ENCODE measurements at places on chromosomes 3 and 15.

DNA sequence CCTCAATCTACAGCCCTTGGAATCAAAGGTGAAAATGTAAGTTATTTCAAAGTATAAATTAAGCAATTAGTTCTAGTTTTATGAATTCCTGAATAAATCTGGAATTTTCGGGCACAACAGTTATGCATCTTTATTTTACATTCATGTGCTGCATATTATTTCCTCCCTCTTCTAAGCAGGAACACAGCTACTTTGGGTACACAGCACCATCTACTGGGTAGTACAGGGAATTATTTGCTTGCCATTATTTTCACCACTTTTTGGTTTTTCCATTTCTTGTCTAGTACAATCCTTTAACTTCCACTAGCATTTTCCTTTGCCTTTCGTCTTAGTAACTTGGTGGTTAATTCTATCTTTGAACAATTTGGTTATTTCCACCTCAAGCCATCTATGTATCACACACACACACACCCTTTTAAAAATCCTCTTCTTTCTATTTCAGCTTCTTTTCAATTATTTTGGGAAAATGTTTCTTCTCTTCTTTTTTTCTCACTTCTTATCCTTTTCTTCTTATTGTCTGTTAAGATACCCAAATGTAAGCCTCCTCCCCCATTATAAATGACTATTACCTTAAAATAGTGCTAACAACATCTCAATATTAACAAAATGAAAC, 451.0 kb downstream of the MFSD1 start:
- peak; percentile 50 for DNase-seq

GRCh38 chr3:16595778-16596177, 9.4 kb downstream of the DAZL start:
- DNase-seq: no peak

DNA sequence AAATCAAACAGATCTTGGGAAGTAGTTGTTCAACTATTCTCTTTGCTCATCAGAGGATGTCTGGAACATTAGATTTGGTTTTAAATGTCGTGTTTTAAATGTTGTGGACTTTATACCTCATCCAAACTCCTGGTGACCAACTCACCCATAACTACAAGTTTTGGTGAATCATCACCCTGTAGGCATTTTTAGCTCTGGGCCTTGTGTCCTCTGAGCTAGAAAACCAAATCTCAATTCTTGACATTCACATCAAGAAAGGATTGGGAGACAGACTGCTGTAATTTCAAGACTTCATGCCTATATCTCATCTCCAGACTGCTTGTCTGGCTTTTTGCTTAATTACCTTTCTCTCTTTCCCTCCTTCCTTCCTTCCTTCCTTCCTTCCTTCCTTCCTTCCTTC, 228.5 kb upstream of the ROBO2 start:
- DNase-seq: no peak

DNA sequence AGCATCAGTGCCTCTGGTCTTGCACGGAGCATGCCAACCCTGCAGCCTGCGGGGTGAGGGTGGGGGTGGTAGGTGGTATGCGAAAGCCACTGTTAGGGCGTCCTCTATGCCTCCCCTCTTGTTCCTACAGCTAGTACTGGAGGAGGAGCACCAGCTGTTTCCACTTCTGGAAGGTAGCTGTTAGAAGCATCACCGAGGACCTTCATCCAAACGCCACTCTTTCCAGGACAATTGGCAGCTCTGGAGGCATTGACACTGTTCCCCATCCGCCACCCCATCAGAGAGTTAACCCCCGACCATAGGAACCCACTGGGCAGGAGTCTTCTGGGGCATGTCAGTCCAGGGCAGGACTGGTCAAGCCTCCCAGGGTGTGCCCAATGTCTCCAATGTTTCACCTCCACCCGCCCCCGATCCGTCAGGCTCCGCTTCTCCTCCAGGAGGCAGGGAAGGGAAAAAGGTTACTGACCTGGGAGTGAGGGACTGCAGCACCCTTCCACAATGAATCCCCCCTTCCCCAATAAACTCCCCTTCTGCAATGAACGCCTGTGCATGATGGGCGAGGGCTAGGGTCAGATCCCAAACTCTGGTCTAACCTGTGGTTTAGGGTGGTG, 487 bp downstream of the DUOX2 start:
- no peak for DNase-seq

GRCh38 chr3:13218541-13218908, 145.3 kb upstream of the IQSEC1 start:
- no peak for DNase-seq

DNA sequence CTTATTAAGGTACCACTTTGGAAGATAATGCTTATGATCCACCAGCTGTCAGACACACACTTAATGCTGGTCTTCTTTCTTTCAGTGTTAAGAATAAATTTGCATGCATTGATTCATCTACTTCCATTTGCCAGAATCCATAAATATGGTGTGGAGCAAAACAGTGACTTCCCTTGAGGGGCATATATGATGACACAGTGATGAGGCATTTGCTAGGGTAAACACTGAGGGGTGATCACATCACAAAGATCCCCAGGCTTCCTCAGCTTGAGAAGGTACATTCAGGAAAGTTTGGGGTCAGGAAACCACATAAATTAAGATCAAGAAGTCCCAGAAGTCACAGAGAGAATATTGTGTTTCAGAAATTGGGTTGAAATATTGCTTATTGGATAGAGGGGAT, 9.9 kb upstream of the ZBED2 start:
- DNase-seq: no peak

DNA sequence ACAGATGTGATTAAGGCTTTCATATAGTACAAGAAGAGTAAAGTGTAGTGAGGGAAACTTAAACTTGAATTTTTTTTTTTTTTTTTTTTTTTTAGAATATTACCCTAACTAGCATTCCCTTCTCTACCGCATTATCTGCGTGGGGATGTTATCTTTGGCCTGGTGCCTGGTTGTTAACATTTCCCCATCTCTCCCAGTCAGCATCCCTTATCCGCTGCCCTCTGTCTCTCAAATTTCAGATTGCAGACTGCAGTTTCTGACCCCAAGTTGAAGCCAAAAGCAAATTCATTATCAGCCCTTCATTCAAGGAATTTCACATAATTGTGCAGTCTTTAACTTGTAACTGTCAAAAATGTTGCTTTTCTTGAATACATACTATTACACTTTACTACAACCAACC, 353.0 kb downstream of the PLOD2 start:
- DNase-seq: peak; percentile 60

DNA sequence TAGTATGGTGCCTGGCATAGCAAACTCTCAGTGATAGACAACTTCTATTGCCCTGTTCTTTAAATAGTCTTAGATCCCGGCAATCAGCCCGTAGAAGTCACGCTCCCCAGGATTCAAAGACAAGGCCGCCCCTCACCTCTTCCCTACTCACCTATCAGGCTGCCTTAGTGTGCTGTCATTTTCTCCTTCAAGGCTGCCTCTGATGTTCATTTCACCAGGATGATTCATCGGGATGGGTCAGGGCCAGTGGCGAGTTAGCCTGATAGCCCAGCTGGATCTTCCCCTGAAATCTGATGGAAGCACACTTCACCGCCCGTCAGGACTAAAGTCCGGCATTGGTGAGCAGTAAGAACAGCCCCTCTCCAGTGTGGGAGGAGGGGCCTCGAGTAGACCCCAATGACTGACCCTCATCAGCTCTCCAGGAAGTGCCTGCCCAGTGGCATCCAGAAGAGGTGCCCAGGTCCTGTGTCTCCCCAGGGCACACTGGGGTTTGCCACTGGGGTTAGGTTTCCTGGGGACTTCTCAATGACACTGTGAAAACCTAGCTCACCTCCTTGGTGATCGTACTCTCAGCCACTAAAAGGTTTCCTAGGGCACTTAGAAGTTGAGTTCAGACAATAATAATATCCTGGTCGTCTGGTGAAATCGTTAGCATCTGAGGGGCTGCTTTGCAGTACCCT, 37.5 kb downstream of the TPM1 start:
- DNase-seq: no peak

DNA sequence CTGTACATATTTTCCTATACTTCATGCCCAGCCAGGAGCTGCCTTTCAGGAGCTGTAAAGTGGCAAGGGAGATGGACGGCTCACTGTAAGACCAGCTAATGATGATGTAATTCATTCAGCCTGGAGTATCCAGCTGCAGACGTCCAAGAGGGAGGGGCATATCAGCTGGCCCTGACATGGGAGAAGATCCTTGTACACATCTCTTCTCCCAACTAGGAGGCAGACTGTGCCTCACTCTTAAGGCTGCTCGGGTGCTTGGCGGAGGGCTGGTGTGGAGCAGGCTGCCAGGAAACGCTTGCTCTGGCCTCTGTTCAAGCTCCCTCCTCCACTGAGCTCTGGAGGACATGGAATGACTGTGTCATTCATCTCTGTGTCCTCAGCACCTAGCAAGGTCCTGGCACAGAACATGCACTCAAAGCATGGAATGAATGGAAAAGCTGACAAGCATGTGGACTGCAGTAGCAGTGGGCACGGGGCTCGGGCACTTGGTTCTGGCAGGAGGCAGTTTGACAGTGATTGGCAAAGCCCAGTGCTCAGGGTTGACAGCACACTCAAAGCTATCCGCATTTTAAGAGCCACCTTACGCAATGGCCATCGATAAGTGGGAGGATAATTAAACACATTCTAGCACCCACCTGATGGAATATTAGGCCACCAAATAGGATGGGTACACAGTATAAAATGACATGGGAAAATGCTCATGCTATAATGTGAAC, 72.4 kb downstream of the TBC1D2B start:
- peak; percentile 90 for DNase-seq

- no peak for DNase-seq
These were observed 529.7 kb upstream of the IL12A start for GRCh38 chr3:159458982-159459381.

- peak; percentile 50 for DNase-seq
These were observed 30.7 kb downstream of the DZIP3 start for GRCh38 chr3:108620250-108620649.

DNA sequence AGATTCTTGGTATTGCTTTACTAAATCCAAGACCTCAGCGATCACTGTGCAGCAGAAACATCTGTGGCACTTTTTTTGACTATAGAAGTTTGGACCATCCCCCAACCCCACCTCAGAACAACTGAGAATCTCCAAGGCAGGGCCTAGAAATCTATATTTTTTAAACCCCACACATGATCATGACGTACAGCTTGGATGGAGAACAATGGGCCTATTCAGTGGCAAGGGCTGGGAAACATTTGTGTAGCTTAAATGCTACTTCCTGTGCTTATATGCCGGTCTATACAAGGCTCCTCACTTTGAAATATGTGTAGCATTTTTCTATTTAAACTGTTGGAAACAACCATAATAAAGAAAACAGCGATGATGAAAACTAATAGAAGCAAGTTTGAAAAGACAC, 55.1 kb upstream of the SPRED1 start:
- DNase-seq: peak; percentile 43

- no peak for DNase-seq
These were observed 2.4 kb downstream of the VGLL4 start for GRCh38 chr3:11641316-11641682.

DNA sequence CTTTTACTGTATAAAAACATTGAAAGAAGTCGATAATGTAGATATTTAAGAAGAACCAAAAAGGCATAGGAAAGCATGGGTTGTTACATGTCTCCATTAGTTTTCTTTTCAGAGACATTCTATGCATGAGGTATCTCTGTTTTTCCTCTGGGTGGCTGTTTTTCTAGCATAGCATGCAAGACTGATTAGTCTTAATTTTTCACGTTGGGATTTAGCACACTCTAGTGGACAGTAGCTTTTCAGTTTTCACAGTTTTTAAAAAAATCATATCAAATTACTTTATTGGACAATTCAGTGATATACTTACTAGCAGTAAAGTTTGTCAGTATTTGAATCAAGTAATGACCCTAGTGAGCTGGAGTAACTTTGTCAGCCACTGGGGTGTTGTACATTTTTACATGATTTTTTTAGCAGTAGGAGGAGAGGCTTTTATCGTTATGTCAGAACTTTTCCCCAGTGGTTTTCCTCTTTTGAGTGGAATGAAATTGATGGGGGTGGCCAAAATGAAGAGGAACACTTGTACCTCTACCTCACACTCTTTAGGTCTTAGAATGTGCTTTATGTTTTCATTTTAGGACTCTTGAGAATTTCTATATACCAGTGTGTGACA, 57.2 kb downstream of the SEC22A start:
- DNase-seq: no peak

GRCh38 chr15:95068701-95069521, 837.5 kb downstream of the MCTP2 start:
- no peak for DNase-seq

- DNase-seq: no peak
These were observed 46.1 kb downstream of the FBLN2 start for GRCh38 chr3:13594991-13595421.

GRCh38 chr3:78087134-78087533, 1047.2 kb downstream of the ROBO2 start:
- no peak for DNase-seq

- DNase-seq: no peak
These were observed 11.5 kb upstream of the TFG start for GRCh38 chr3:100697723-100698285.

GRCh38 chr3:140505213-140505612, 172.7 kb upstream of the TRIM42 start:
- peak; percentile 50 for DNase-seq

DNA sequence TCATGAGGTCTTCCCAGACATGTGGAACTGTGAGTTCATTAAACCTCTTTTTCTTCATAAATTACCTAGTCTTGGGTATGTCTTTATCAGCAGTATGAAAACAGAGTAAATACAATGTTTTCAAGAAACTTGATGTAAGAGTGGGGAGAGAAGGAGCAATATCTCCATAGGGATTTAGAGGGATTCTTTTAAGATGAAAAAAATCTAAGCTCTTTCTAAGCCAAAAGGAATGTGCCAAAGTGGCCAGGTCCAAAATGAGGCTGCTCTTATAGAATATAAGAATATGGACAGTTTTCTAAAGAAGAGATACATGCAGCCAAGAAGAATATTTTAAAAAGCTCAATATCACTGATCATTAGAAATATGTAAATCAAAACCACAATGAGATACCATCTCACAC, 23.9 kb upstream of the RYK start:
- no peak for DNase-seq

GRCh38 chr15:74542166-74543042, 1.4 kb downstream of the ARID3B start:
- DNase-seq: no peak

DNA sequence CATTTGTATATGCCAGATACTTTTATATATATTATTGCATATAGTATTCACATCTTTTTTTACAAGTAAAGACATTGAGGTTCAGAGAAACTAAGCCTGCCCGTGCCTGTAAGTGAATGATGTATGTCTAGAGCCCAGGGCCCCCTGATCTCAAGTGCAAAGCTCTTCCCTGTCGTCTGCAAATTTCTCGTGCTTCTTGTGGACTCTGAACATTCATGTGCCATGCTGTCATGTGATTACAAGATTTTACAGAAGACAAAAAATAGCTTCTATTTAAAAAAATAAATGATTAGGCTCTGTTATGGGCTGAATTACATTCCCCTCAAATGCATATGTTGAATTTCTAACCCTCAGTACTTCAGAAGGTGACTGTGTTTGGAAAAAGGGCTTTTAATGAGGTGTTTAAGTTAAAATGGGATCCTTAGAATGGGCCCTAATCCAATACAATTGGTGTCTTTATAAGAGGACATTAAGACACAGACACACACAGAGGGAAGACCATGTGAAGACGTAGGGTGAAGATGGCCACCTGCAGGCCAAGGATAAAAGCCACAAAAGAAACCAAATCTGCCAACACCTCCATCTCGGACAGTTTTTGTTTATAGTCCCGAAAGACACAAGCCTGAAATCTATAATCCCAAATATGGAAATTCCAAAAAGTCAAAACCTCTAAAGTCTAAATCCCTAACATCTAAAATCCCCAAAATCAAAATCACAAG, 3.9 kb upstream of the MASP1 start:
- no peak for DNase-seq

- peak; percentile 21 for DNase-seq
These were observed 66.0 kb downstream of the SPTSSB start for GRCh38 chr3:161305095-161305991.

GRCh38 chr15:44535523-44536301, 1.2 kb upstream of the EIF3J start:
- DNase-seq: no peak

Data from stomach (tissue), 19 donors.